ENCODE measurements at places on chromosomes 4 and X. TPM values are rescaled to one million over a fixed set of nuclear protein-coding genes. Genes with fewer than 3 reads are reported as not detected.

- H3K36me3 ChIP-seq, result no peaks in the 10 kb centered on the region
- H3K4me1 ChIP-seq, result no peaks in the 10 kb centered on the region
- no peak overlapping the region for H3K4me3 ChIP-seq
- DNase-seq, result no peak
Measured at GRCh38 chr4:11299016-11299415, 129.7 kb downstream of the HS3ST1 start.

GRCh38 chr4:101695176-101695575 lies 95.4 kb upstream of the BANK1 start:
- no peaks in the 10 kb centered on the region for H3K27me3 ChIP-seq
- no peaks in the 10 kb centered on the region for H3K36me3 ChIP-seq
- no peak overlapping the region for H3K4me3 ChIP-seq
- DNase-seq, result no peak

DNA sequence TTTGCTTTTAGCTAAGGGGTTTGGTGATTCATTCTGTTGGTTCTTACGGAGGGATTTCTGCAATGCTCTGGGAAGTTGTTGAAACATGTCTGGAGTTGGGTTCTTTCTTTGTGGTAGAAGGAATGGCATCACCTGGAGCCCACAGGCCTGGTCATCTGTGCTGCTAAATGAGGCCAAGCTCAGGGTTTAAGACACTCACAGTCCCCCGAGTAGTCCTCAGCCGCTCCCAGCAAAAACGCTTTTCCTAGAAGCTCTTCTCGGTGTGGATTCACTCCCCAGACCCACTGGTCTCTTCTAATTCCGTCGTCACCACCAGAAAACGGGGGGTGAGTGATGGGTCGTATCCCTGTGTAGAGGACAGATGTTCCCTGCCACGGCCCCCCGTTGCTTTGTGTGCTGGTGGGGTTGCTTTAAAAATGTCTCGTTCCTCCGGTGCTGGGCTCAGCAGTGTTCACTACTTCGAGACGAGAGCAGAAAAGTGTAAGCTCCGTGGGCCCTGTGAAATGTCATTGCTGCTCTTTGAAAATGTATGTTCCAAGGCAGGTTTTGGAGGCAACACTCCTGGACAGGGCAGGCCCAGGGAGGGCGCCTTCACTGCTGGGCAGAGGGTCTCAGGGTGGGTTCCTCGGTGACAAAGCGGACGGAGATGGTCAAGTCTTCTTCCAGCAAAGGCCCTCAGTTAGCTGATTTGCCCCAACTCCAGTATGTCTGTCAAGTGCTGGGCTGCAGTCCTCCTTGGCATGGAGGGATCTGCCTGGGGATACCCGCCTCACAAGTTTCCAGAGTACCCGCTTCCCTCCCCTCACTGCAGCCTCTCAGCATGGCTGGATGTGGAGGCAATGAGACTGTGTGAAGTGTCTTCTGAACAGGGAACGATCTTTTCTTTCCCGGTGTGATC lies 37.3 kb downstream of the PSAPL1 start:
- H3K36me3 ChIP-seq, result no peaks in the 10 kb centered on the region
- no peak overlapping the region for H3K27ac ChIP-seq
- H3K4me1 ChIP-seq, result no peaks in the 10 kb centered on the region
- DNase-seq, result no peak
- no peak overlapping the region for H3K4me3 ChIP-seq

DNA sequence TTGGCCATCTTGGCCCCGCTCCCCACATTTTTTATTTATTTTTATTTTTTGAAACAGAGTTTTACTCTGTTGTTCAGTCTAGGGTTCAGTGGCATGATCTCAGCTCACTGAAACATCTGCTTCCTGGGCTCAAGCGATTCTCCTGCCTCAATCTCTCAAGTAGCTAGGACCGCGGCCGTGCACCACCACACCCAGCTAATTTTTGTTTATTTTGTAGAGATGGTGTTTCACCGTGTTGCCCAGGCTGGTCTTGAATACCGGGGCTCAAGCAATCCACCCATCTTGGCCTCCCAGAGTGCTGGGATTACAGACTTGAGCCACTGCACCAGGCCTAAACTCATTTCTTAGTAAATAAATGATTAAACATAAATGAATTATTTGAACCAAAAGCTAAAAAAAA lies 322.0 kb upstream of the LCORL start:
- DNase-seq, result no peak
- H3K27me3 ChIP-seq, result no peaks in the 10 kb centered on the region
- no peak overlapping the region for H3K27ac ChIP-seq
- H3K4me3 ChIP-seq, result no peak overlapping the region

GRCh38 chrX:94361241-94361640 lies 687.2 kb downstream of the FAM133A start:
- no peak overlapping the region for H3K4me3 ChIP-seq
- H3K4me1 ChIP-seq, result no peaks in the 10 kb centered on the region
- no peaks in the 10 kb centered on the region for H3K36me3 ChIP-seq
- H3K27me3 ChIP-seq, result no peaks in the 10 kb centered on the region

GRCh38 chr4:24876431-24876830 lies 36.4 kb downstream of the CCDC149 start:
- H3K27ac ChIP-seq, result no peak overlapping the region
- no peak overlapping the region for H3K4me3 ChIP-seq
- DNase-seq, result no peak
- no peaks in the 10 kb centered on the region for H3K27me3 ChIP-seq

GRCh38 chrX:23749576-23749975 lies 6.5 kb upstream of the ACOT9 start:
- H3K36me3 ChIP-seq, result no peaks in the 10 kb centered on the region
- no peak for DNase-seq
- H3K4me1 ChIP-seq, result no peaks in the 10 kb centered on the region
- no peak overlapping the region for H3K27ac ChIP-seq
- H3K4me3 ChIP-seq, result no peak overlapping the region
- H3K27me3 ChIP-seq, result no peaks in the 10 kb centered on the region

CHST7 gene
- total RNA-seq, result 4.9 TPM

GLRA2 gene
- not detected for total RNA-seq

ARL9 gene
- total RNA-seq, result not detected

Data from transverse colon (tissue), 4 donors.